ENCODE measurements at places on chromosomes 4 and X. TPM values are rescaled to one million over a fixed set of nuclear protein-coding genes. Genes with fewer than 3 reads are reported as not detected.

Gene SRPX
- total RNA-seq: 48.0 TPM

Gene BST1
- 0.54 TPM for total RNA-seq

Gene NEUROG2
- total RNA-seq: not detected

Gene KCTD8
- not detected for total RNA-seq

- DNase-seq: no peak
Observed at GRCh38 chrX:129818123-129818522, 25.6 kb downstream of the ZDHHC9 start.

DNA sequence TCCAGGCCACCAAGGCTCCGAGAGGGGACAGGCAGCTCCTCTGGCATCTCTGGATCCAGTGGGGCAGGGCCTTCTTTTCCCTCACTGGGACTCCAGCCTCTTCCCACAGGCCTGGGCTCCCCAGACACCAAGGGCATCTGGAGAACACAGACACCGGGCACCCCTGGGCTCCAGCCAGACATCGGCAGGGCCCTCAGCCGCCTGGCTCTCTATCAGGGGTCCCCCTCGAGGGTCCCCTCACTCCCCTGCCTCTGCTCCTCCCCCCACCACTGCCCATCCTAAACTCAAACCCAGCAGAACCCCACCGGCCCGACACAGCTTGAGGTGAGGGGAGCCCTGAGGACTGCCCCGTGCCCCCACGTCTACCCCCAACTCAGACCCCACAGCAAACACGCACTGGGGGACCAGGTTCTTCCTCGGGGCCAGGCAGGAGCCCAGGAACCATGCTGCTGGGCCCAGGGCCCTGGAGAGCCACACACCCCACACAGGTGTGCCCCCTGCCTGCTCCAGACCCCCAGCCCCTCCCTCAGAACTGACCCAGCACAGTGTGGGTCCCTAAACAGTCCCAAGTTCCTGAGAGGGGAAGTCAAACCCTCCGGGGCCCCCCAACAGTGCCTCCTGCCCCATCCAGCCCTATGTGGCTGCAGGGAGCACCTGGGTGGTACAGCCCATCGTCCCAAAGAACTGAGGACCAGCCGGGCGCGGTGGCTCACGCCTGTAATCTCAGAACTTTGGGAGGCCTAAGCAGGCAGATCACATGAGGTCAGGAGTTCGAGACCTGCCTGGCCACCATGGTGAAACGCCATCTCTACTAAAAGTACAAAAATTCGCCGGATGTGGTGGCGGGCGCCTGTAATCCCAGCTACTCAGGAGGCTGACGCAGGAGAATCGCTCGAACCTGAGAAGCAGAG lies 86.8 kb downstream of the FAM53A start:
- no peak for DNase-seq

DNA sequence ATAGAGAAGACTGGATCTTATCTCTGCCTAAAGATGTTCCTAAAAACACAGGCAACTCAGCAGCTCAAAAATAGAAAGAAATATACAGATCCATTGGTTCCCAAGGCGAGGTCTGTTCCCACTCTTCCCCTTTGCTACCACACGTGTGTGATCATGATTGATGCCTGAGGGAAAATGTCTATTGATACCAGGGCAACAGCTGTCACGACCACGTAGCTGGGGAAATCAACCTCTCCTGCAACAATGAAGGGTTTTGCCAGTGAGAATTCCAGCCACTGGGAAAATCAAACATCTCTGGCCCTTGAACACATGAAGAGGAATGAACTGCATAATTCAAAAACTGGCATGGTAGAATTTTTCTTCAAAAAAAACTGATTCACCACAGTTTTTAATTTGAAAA lies 131.0 kb upstream of the MAP3K15 start:
- DNase-seq: no peak

DNA sequence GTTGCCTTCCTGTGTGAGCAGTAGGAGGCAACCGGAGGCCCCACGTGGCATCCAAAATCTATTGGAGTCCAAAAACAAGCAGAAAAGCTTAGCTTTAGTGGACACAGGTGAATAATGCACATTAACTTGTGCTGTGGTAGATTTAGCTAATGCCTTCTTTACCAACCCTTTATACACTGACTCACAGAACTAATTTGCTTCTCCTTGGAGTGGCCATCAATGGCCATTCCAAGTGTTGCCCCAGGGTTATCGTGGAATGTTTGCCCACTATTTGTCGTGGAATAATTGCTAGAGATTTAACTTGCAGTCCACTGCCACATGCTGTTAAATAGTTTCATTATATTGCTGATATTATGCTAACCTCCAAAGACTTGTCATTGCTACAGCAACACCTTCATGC lies 729.1 kb downstream of the STPG2 start:
- DNase-seq: no peak

DNA sequence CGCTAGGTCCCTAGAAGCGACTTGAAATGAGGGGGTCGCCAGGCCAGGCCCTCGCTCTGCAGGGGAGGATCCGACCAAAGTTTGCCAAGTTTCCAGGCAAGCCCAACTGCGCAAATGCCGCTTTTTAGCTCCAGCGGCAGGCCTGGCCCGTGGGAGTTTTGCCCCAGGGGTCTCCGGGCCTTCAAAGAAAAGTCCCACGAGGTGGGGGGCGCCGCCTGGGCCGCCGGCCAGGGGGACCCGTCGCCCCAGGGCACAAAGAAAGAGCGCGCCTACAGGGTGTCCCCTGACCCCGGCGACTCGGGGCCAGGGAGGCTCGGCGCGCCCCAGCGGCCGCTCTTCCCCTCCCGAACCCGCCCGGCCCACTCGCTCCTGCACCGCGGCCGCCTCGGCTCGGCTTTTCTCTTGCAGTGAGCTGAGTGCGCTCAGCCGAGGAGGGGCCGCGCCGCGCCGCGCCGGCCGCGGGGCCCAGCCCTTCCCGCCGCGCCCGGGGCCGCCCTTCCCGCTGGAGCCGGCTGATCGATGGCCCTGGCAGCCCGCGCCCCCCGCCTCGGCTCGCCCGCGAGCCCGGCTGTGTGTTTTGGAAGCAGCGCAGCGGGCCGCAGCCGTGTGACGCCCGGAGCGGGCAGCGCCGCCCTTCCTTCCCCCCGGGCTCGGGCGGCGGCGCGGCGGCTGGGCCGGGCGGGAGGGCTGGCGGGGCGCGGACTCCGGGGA lies 754 bp upstream of the KLF3 start:
- DNase-seq: peak; percentile 86

DNA sequence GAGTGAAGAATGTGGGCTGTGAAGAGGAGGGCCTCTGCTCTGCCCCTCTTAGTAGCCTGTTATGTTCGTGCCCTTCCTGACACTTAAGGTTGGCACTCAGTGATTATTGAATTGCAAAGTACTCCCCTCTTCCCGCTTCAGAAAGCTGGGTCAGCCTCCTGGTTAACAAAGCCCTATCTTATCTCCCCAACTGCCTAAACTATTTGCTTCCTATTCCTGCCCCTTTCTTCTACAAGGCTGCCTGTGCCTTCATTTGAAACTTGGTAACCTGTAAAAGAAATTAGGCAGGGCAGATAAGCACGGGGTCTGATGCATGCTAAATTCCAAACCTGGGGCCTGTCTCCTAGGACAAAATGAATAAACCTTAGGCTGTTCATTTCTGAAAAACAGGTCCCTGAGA lies 23.1 kb upstream of the TMEM150C start:
- no peak for DNase-seq
